Mesenchymal stem cell (in vitro differentiated cells and primary cell): ENCODE measurements at places on chromosomes 1 and 21.

- no peak for DNase-seq
These were observed 944 bp downstream of the PLPPR5 start for GRCh38 chr1:99003581-99004253.

DNA sequence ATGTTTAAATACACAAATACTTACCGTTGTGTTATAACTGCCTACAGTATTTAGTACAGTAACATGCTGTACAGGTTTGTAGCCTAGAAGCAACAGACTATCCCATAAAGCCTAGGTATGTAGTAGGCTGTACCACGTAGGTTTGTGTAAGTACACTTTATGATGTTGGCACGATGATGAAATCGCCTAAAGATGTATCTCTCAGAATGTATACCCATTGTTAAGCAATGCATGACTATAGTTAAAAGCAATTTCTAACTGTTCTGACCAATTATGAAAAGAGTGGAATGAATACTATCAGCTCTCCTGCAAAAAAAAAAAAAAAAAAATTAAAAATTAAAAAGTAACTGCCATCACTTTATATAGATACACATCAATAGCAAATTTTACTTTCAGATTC, 11.4 kb downstream of the HP1BP3 start:
- no peak for DNase-seq

- DNase-seq: no peak
These were observed 13.7 kb upstream of the DPH5 start for GRCh38 chr1:101039245-101039644.

- DNase-seq: no peak
These were observed 63.8 kb downstream of the CLSTN1 start for GRCh38 chr1:9759939-9760338.
